ENCODE measurements at places on chromosomes 5 and 9.

- no peak for DNase-seq
Measured at GRCh38 chr5:68479524-68479923, 264.0 kb downstream of the PIK3R1 start.

- no peak for DNase-seq
Measured at GRCh38 chr5:126301056-126301455, 122.2 kb upstream of the GRAMD2B start.

- DNase-seq: no peak
Measured at GRCh38 chr5:157189223-157189622, 8.6 kb downstream of the ITK start.

GRCh38 chr5:88833371-88834130 is 49.4 kb downstream of the MEF2C start:
- peak; percentile 8 for DNase-seq

GRCh38 chr9:107039542-107039941 is 176.6 kb downstream of the ZNF462 start:
- DNase-seq: no peak

GRCh38 chr5:1108023-1108864 is 3.6 kb downstream of the SLC12A7 start:
- no peak for DNase-seq

Data from fibroblast of the conjunctiva (primary cell).